ENCODE measurements at places on chromosomes 1 and 21.

DNA sequence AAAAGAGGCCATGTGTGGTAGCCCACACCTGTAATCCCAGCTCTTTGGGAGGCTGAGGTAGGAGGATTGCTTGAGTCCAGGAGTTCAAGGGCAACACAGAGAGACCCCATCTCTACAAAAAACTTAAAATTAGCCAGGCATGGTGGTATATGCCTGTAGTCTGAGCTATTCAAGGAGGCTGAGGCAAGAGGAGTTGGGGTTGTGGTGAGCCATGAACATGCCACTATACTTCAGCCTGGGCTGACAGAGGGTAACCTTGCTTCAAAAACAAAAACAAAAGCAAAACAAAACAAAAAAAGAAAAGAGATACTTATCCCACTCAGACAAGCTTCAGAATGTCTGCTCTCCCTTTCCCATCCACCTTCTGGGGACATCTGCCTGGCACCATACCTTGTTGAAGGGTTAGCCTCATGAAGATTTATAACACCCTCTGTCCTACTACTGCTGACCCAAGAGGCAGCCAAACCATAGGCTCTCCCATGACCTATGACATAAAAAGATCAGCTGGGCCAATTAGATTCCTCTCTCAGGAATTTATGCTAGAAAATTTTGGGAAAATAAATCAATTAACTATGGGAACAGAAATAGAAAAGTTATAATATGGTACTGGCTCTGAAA lies 13.2 kb downstream of the TMCO1 start:
- DNase-seq = no peak

DNA sequence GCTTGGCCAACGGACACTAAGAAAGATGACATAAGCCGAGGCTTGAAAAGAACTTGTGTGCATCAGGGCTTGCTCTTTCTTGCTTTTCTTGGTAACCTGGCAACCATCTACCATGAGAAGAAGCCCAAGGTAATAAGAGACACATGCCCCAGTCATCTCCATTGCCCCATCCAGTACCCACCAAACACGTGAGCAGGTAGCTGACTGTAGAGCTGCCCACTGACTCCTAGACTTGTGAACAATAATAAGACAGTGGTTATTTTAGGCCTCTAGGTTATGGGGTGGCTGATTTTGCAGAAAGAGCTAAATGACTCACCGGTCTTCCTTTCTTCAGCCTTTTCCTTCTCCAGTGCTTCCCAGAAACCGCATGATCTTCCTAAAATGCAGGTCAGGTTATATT lies 105.0 kb upstream of the JUN start:
- no peak for DNase-seq

- DNase-seq = no peak
Observed at GRCh38 chr1:192439373-192440025, 122.7 kb downstream of the RGS21 start.

DNA sequence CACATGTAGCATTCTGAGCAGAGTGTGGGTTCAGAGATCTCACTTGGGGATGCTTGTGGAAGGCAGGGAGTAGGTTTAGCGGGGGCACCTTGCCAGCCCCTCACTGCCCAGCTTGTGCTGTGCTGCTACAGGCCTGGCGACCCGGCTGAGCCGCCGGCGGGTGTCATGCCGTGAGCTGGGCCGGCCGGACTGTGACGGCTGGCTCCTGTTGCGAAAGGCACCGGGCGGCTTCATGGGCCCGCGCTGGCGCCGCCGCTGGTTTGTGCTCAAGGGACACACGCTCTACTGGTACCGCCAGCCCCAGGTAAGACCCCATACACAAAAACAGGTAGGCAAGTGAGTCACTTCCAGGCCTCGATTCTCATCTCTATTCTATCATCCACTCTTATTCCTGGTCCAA lies 5.5 kb upstream of the CATSPER4 start:
- DNase-seq = no peak

DNA sequence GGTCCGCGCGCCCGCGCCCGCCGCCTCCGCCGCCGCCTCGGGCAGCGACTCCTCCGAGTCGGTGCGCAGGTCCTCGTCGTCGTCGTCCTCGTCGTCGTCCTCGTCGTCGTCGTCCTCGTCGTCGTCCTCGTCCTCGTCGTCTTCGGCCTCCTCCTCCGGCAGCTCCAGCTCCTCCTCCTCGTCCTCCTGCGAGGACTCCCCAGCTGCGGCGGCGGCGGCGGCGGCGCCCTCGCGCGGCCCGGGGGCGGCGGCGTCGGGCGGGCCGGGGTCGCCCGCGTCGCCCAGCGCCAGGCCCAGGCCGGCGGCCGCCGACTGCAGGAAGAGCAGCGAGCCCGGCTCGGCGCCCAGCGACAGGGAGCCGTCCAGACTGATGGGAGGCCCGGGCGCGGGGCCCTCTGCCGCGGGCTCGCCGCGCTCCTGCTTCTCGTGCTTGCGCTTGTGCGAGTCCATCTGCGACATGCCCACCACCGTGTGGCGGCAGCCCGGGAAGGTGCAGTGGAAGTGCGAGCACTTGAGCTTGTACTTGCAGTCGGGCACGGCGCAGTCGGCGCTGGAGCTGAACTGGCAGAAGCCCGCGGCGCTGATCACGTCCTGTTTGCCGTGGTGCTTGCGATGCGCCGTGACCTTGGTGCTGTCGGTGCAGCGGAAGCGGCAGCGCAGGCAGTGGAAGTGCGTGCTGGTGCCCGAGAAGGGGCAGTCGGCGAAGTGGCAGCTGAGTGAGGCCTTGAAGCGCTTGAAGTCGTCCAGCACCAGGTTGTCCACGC lies 157.3 kb downstream of the CASZ1 start:
- no peak for DNase-seq

DNA sequence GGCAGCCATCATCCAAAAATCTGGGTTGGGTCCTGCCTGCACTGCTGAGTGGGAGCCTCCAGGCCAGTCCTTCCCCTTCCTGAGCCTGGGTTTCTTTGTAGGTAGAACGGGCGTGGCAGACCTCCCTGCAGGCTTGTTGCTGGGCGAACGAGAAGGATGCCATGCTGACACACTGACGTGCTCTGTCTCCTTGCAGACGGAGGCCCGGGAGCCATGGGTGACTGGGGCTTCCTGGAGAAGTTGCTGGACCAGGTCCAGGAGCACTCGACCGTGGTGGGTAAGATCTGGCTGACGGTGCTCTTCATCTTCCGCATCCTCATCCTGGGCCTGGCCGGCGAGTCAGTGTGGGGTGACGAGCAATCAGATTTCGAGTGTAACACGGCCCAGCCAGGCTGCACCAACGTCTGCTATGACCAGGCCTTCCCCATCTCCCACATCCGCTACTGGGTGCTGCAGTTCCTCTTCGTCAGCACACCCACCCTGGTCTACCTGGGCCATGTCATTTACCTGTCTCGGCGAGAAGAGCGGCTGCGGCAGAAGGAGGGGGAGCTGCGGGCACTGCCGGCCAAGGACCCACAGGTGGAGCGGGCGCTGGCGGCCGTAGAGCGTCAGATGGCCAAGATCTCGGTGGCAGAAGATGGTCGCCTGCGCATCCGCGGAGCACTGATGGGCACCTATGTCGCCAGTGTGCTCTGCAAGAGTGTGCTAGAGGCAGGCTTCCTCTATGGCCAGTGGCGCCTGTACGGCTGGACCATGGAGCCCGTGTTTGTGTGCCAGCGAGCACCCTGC lies 1.4 kb downstream of the GJA4 start:
- no peak for DNase-seq

- DNase-seq = no peak
Observed at GRCh38 chr21:25385911-25386474, 221.3 kb downstream of the MRPL39 start.

- DNase-seq = no peak
Observed at GRCh38 chr1:227621211-227621610, 57.9 kb downstream of the ZNF678 start.

DNA sequence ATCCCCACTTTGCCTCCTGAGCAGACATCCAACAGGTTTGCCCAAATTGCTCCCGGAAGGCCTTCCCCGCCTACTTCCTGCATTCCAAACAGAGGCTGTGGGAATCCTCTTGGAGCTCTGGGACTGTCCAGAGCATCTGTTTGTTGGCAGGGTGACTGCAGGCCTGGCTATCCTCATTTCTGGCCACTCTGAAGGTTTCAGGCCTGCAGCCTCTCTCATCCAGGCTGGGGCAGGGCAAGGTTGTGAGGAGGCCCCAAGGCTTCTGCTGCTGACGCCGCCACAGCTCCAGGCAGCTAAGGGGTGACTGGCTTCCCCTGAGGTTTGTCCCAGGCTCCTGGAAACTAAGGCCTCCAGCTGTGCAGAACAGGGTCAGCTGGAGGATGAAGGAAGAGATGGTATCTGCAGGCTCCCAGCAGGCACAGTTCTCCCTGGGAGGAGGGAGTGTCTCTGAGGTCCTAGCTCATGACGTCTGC lies 11.3 kb downstream of the CDK18 start:
- no peak for DNase-seq

DNA sequence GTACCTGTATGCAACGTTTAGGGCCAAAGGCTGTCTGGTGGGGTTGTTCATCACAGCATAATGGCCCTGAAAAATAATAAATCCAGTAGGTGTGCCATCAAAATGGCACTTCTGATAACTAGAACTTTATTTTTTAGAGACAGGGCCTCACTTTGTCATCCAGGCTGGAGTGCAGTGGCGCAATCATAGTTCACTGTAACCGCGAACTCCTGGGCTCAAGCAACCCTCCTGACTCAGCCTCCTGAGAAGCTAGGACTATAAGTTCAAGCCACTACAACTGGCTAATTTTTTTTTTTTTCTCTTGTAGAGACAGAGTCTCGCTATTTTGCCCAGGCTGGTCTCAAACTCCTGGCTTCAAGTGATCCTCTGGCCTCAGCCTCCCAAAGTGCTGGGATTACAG lies 4.7 kb downstream of the SNAPIN start:
- no peak for DNase-seq

DNA sequence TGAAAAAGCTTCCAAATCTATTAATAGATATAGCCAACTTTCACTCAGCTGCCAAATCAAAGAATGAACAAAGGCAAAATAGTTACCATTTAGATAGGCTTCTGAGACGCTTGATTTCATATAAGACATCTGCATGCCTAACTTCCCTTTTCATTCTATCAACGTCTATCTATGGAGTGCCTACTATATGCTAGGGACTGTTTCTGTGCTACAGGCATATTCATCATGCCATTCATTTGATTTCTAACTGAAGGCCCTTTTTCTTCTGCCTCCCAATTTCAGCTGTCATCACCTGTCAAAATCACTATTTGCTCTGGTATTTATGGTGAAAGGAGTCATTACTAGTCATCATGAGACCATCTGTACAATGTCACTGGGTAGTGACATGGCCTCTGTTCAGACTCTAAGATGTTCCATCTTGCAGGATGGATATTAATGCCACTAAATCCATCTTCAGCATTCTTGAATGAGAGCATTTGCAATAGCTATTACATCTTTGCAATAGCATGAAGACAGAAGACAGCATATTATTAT lies 4.3 kb upstream of the KRTAP13-1 start:
- DNase-seq = no peak

GRCh38 chr21:46052703-46053651 lies 44.9 kb upstream of the COL6A2 start:
- no peak for DNase-seq

DNA sequence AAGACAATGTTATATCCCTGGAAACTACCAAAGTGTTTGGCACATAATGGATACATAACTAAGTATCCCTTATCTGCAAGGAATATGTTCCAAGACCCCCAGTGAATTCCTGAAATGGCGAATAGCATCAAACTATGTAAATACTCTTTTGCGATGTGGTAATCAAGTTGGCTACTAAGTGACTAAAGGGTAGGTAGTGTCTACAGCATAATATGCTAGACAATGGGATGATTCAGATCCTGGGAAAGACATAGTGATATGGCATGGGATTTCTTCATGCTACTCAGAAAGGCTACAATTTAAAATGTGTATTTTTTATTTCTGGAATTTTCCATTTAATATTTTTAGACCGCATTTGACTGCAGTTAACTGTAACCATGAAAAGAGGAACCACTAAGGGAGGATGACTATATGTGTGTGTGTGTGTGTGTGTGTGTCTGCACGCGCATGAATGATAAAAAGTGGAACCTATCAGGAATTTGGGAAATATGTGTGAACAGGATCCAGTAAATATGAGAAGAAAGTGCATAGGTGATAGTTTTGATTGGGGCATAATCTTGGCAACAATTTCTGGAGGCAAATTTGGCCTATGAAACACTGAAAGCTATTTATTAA lies 1899.9 kb downstream of the NCAM2 start:
- no peak for DNase-seq

DNA sequence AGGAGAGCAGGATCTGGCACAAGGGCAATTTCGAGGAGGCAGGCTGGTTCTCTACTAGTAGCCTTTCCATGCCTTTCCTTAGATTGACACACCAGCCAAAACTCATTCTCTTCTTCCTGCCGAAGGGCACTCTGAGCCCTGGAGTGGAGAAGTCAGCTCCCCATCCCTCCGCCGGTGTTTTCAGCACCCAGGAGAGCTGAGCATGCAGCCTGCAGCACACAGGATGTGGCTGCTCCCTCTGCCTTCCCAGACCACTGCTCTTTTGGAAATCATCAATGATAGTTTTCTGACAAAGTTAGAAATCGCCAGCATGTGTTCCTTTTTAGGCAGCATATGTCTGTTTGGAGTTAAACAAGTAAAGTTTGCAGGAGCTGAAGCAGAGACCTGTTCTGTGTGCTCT lies 11.7 kb downstream of the RNU5D-1 start:
- DNase-seq = no peak

- peak; percentile 75 for DNase-seq
Observed at GRCh38 chr1:117366177-117367045, 838 bp upstream of the MAN1A2 start.

DNA sequence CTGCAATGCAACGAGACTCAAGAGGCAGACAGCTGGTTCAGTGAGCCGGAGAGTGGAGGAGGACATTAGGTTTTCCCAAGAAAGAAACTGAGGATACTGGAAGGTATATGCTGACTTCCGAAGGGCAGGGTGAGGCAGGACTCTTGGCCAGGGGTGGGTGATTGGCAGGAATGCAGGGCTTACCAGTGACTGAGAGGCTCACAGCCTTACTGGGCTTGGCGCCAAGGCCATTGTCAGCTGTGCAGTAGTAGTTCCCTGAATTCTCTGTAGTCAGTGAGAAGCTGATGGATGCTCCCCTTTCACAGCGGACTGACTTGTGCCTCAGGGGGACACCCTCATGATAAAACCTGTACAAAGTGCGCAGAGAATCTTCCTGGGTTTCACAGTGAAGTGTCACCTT lies 9.6 kb downstream of the FCRL5 start:
- DNase-seq = no peak

GRCh38 chr1:26820784-26821269 lies 5.7 kb upstream of the ZDHHC18 start:
- no peak for DNase-seq

DNA sequence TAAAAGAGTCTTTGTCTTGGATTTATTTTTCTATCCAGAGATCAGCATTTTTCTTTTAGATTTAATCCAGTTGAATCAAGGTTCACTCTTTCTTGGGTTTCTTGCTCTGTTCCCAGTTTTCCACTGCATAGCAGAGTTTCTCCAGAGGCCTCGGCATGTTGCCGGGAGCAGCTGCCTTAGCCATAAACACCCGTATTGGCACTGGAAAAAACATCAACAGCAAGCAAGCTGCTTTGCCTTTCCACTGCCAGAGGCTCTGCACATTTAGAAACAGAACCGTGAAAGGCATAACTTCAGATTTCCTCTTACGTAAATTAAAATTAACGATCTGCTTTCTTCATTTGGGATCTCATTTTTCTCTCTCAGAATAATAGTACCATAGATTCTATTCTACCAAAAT lies 181.8 kb upstream of the L1TD1 start:
- DNase-seq = no peak
